ENCODE measurements at places on chromosomes 7 and 10.

- no peak for DNase-seq
These were observed 19.1 kb downstream of the CTBP2 start for GRCh38 chr10:125141150-125141859.

DNA sequence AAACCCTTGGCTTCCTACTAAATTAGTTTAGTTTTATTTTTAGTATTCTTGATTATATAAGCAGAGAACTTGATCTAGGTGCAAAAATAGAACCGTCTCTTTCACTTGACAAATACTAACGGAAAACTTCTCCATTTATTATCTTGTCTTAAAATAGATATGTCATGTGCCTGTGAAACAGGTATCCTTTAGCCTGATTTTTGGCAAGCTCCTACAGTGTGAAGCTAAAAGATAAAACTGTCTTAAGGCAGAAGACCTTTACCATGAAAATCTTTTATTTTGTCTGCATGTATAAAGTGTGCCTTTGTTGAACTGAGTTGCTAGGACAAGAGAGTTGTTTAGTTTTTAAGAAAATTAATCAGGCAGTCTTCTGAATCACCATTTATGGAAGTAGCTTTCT is 90.6 kb downstream of the CYP51A1 start:
- no peak for DNase-seq

DNA sequence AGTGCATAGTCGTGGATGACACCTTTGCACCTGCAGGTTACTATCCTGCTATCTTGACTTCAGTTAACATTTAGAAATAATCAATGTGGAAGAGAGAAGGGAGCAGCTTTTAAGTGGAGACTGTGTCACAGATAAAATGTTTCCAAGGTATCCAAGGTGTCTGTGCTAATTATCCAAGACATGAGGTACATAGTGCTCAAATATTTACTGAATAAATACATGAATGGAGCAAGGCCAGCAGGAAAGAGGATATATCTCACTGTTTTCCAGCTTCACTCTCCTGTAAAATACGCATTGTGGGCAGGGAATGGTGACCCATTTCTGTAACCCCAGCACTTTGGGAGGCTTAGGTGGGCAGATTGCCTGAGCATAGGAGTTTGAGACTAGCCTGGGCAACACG is 552.4 kb downstream of the PHTF2 start:
- no peak for DNase-seq

GRCh38 chr10:89566095-89566950 is 30.9 kb upstream of the SLC16A12 start:
- no peak for DNase-seq

- no peak for DNase-seq
These were observed 1.3 kb downstream of the HOXA7 start for GRCh38 chr7:27154901-27155815.

GRCh38 chr10:24969841-24970281 is 17.5 kb upstream of the PRTFDC1 start:
- peak; percentile 80 for DNase-seq

DNA sequence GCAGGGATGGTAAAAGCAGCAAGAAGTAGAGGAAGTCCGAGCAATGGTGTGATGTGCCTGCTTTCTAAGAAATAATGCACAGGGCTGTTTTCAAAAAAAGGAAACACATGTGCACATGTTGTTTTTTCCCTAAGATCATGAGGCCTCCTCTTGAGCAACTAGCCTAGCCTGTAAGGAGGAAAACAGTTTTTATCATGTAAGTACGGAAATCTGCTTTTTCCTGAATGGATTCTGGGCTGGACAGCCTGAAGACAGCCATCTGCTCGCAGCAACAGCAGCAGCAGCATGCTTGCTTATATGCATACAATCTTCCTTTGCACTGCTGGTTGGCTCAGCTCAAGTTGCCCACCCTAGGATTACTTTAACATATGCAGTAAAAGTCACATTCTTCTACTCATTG is 87.1 kb downstream of the HIBADH start:
- no peak for DNase-seq

GRCh38 chr10:68135922-68136792 is 26.9 kb downstream of the MYPN start:
- peak; percentile 86 for DNase-seq

DNA sequence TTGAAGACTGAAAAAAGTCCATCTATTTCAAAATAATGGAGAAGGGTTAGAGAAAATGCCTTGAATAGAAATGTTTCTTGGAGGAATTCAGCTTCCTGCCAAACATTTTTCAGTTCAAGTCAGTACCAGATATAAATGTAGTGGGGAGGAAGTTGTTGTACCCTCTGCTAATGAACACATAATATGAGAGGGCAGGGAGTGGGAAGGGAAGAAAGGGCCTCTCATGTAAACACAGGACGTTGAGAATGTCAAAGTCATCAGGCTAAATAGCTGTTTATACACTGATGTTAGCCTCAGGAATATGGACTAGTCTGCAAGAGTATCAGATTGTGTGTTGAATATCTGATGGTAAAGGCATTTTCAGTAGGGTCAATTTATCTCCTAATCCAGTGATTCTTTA is 37.0 kb downstream of the GPR37 start:
- DNase-seq: no peak

DNA sequence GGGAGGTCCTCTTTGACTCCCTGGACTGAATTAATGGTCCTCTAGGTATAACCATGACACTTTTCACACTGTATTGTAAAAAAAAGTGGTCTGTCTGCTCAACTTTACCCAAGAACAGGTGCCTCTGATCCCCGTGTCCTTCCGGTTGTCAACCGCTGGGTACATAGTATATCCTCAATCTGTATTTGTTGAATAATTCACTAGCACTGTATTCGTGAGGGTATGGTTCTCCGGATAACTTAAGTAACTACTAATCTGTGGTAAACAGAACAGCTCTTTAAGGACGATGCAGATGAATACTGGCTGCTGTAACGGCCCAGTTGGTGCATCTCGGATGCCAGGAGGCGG is 472 bp upstream of the ADAM22 start:
- DNase-seq: no peak

GRCh38 chr7:55818686-55819085 is 43.9 kb downstream of the SEPTIN14 start:
- DNase-seq: no peak

GRCh38 chr7:23696916-23697441 is 13.0 kb upstream of the STK31 start:
- peak; percentile 61 for DNase-seq

GRCh38 chr7:44258423-44258760 is 57.6 kb downstream of the YKT6 start:
- DNase-seq: no peak

- DNase-seq: peak; percentile 83
These were observed 101.4 kb upstream of the GLI3 start for GRCh38 chr7:42338231-42338915.

DNA sequence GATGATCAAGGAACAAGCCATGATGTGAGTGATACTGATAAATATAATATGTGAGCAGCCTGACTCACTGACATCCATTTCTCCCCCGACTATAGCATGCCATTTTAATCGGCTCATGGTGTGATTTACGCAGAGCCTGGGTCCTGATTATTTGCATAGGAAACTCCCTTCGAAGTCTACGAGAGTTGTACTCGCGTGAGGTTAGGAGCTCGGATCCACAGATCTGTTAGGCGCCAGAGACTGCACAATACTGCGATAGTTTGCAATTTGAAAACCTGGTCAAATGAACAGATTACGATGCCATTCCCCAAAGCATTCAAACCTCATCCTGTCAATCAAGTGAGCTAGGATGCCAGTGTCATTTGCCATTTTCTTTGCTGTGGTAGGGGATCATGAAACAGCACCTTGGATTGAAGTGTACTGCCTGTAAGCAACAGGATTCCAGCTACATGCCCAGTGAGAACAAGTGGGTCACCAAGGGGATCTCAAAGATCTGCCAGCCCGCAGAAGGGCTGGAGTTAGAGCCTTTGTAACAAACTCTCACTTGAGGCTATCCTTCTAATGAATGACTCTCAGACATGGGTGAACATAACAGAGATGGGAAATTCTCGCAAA is 158.3 kb downstream of the FRMD4A start:
- DNase-seq: no peak

- DNase-seq: no peak
These were observed 258.0 kb upstream of the HABP2 start for GRCh38 chr10:113294868-113295267.

DNA sequence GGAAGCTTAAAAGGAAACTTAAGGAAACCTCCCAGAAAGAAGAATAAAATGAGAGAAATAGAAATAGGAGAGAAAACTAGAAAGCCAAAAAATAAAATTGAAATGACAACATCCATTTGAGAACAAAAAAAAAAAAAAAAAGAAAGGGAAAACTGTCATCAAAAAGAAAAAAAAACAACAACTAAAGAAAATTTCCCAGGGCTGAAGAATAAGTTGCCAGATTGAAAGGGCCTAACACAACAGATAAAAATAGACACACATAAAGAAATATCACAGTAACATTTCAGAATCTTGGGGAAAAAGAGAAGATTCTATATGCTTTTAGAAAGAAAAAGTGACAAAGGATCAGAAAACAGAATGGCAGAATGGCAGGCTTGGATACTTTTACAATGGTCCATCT is 157.1 kb downstream of the JMJD1C start:
- no peak for DNase-seq

DNA sequence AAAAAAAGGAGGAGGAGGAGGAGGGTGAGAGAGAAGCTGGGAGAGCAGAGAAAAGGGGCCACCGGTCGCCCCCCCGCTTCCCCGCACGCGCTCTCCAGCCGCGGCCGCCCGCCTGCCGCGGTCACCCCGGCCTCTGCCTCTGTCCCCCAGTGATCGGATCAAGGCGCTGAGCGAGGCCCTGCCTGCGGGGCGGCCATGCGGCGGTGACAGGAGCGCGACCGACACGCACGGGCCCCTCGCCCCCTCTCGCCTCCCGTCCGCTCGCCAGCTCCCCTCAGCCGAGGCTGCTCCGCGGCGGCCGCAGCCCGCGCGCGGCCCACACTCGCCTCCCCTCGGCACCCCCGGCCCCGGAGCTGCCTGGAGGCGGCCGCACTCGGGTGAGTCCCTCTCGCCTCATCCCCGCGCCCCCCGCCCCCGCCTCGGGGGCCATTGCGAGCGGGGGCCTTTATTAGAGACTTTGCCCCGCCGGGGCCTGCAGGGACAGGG is at the start of gene GTF2I:
Gene GTF2I, plus strand, starts transcription at position 27 of the 486 bp plus-strand sequence. CDS start 31,411 bp downstream, outside the sequence.
- DNase-seq: no peak

- DNase-seq: peak; percentile 31
These were observed 32.8 kb upstream of the STRIP2 start for GRCh38 chr7:129401228-129401966.

DNA sequence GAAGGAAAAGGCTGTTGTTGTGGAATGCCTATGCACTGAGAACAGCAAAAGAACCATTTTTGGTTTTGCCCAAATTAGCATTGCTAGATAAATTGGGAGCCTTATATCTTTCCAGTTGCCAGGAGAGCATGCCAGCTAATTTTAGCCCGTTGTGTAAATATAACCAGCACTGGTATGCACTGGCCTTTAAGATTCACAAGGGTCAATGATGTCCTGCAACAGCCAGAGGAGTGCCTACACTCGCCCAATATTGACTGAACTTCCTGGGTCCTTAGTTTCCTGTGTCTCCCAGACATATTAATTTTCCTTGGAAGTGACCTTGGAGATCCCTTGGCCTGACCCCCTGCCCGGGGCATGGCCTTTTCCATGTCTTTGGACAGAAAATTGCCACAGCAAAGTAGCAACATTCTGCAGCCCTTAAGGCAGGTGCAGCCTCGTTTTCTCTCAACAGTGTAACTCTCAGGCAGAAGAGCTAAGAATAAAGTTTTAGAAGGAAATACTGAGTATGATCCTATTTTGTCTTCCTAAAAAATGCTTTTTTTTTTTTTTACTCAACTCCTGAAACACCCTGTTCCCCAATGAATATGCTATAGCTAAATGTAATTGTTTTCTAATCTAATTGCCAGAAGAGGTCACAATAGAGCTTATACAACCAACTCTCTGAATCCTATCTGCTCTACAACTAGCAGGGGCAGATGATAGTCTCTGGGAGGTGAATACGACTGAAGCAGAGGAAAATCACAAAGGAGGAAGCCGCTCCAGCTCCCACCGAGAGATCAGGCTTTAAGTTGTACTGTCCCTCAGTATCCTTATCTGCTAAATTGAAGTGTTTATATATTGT is 131.9 kb upstream of the PCGF5 start:
- DNase-seq: peak; percentile 37
